ENCODE measurements at places on chromosomes 12 and 14.

DNA sequence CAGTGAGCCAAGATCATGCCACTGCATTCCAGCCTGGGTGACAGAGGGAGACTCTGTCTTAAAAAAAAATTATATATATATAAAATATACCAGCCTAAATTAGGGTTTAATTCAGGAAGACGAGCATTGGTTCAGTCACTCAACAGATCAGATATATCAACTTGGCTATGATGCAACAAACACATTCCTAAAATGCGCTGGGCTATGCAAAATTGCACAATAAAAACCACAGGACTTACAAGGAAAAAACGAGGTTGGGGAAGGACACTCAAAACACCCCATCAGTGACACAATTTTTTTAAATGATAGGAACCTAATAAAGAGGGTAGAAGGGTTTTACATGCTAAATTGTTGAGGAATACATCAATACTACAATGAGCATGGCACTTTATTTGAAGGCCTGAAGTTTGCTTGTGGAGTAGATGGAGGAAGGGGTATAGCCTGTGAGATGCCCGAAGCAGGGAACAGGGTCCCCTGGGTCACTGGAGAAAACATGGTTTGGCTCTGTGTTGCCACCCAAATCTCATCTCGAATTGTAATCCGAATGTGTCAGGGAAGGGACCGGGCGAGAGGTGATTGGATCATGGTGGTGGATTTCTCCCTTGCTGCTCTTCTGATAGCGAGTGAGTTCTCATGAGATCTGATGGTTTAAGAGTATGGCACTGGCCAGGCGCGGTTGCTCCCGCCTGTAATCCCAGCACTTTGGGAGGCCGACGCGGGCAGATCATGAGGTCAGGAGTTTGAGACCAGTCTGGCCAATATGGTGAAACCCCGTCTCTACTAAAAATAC is 71.2 kb downstream of the TNFAIP2 start:
- no peak for DNase-seq

DNA sequence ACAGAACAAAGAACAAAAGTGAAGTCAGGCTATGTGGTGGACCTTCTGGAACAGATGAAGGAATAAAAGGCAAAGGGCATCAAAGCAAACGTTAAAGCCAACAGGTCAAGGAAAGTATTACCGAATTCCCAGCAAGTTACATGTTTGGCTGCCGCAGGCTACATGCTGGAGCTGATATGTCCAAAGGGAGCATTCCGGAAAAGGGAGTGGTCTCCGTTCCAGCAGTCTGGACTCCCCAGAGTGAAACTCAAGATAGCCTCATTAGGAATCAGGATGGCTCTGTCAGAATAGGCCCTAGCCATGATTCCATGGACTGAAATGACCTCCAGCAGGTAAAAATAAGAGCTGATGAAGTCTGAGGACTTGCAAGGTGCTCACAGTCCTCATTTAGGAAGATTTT is 379.8 kb upstream of the PRICKLE1 start:
- DNase-seq: no peak

GRCh38 chr12:108409481-108409880 is 70.4 kb upstream of the CMKLR1 start:
- no peak for DNase-seq

DNA sequence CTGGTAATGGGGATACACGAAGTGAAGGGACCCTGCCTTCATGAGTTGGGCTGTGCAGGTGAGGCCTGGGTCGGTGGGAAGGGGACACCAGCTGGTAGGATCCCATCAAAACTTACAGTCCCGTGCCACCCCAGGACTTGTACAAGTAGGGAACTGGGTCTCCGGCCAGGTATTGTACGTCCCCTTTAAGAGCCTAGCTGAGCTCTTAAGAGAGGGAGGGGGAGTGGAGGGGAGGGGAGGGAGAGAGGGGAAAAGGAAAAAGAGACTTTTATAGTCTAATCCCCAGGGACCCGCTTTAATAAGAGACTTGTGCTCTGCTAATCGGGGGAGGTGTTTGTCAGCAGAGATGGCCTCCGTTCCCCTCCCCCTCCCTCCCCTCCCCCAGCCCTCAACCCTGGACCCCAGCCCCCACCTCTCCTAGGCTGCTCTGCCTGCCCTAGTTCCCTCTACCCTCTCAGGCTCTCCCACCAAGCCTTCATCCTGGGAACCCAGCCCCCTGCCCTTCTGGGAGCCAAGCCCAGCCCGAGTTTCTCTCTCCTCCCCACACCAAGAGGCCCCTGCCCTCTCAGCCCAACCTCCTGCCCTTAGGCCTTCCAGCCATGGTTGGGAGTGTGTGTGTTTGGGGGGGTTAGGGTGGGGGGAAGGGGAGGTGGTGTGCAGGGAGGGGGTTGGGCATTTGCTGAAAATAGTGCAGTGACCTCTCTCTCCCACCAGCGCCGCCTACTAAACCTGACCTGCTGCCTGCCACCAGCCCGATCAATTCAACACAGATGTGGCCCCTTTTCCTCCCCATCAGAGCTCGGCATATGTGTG is 2.6 kb downstream of the GDF11 start:
- DNase-seq: no peak

GRCh38 chr14:24254630-24255392 is 8.2 kb downstream of the TGM1 start:
- DNase-seq: no peak

DNA sequence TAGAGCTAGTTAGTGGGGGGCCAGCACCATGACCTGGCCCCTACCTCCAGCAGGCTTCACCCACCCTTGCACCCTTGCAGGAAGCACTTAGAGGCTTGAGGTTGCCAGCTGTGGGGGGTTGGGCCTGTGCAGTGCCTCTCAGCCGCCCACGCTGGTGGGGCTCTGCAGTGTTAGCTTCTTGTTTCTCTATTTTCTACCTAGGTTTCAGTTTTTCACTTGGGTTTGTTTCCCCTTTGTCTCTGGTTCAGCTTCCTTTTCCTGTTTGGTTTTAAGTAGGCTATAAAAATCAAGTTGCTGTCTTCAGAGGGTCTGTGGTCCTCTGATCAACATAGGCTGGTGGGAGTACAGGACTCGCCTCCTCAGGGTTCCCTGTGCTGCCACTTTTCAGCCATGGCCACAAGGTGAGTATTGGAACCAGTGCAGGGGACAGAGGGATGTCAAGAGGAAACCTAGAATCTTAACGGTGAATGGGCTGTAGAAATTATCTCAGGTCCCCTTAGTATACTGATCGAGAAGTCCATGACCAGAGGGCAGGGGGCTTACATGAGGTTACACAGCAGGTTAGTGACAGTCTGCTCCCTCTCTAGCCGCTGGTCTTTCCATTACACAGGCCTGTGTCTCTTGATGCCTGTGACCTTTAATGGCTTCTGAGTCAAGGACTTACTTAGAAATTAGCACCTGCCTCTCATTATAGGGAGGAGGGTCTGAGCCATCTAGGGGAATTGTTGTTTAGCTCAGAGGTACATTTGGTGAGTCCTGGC is at the start of gene EVL:
EVL (plus strand) TSS at position 312 of the 761 bp plus-strand sequence; CDS start at position 391, 79 bp downstream.
- DNase-seq: no peak

- peak; percentile 9 for DNase-seq
Measured at GRCh38 chr12:13864081-13864673, 117.2 kb downstream of the GRIN2B start.

GRCh38 chr14:106286697-106287290 is 760.4 kb downstream of the TMEM121 start:
- DNase-seq: no peak

All from HS-27A (cell line).